CD8-positive, alpha-beta memory T cell (primary cell): ENCODE measurements at places on chromosomes 16 and 17. TPM values are rescaled to one million over a fixed set of nuclear protein-coding genes. Genes with fewer than 3 reads are reported as not detected.

DNA sequence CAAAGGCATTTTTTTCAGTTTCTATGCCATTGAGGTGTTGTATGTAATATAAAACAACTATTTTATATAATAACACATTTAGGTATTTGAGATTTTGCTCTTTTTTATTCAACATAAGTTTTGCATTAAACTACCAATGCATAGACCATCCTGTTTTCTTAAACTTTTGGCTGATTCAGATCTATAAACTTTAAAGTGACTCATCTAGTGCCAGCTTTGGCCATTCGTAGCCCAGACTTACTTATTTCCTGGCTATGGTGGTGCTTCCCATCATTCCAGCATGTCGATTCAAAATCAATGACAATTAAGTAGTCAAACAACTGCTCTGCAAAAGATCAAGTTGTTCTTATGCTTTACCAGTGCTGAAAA, 3.1 kb downstream of the ERI2 start:
- DNase-seq, result no peak

- no peak for DNase-seq
Measured at GRCh38 chr17:6526362-6527152, 29.8 kb downstream of the PITPNM3 start.

GRCh38 chr17:17433000-17433703, 43.6 kb upstream of the MED9 start:
- DNase-seq, result no peak

- DNase-seq, result no peak
Measured at GRCh38 chr16:79519448-79519847, 81.1 kb downstream of the MAF start.

Gene SYNGR2
- total RNA-seq, result 200 TPM

Gene ASPA
- total RNA-seq, result not detected

Gene SLFN14
- total RNA-seq, result 0.15 TPM
